ENCODE measurements at places on chromosomes 6 and 20. TPM values are rescaled to one million over a fixed set of nuclear protein-coding genes. Genes with fewer than 3 reads are reported as not detected.

GRCh38 chr20:62391165-62392076 is 4.5 kb downstream of the RPS21 start:
- DNase-seq: no peak

- DNase-seq: no peak
Measured at GRCh38 chr20:44024820-44025580, 110.3 kb downstream of the TOX2 start.

DNA sequence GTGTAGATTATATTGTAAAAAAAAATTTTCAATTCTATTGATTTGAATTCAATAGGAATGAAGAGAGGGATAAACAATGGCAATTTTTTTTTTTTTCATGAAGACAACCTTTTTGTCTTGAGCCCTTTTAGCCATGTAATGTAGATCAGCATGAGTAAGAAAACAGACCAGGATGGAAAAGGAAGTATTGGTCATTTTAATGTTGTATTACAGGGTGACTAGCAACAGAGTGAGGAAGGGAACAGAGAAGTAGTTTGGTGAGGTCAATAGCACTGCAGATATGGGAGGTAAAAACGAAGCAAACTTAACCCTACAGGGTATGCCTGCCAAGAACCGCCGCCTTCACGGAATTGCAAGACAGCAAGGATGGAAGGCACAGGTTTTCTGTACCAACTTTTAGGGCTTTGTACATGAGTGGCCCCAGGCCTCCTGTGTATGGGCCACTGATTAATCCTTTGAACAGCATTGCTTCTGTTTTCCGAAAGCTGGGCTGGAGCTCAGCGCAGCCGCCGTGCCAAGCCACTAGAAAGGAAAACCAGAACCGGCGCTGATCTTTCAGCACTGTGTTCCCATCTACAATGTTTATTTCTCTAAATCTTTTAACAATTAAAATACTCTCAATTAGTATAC is 383.7 kb downstream of the CENPW start:
- DNase-seq: no peak

- no peak for DNase-seq
Measured at GRCh38 chr20:15288106-15288505, 950.7 kb upstream of the FLRT3 start.

GRCh38 chr20:34562641-34563040 is 4.1 kb downstream of the MAP1LC3A start:
- no peak for DNase-seq

DNA sequence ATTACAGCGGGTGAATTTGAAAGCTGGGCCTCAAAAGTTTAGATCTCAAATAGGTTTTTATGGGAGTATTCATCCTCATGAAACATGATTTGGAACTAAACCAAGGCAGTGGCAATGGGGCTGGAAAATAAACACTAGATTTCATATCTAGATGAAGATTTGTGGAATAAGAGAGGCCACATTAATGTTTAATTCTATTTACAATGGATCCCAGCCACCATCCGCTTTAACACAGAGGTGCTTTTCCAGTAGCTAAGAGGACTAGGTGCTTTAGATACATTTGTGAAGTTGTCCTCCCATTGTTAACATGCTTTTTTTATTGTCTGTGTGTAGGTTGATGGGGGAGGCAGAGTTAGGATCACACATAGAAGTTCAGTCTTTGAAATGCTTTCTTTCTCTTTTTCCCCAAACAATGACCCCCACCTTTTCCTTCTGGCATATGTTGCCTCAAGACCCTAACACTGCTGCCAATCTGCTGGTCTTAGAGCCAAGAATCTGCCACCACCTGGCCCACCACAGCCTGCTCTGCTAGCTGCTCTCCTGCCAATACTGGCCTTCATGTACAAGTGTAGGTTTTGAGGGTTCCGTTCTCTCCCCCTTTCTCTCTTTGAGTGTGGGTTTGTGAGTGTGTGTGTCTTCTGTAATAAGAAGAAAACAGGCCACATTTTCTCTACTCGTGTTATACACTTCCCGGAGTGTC is 27.8 kb upstream of the GFRAL start:
- DNase-seq: no peak

- DNase-seq: peak; percentile 50
Measured at GRCh38 chr20:35257175-35257909, 20.6 kb downstream of the MMP24OS start.

DNA sequence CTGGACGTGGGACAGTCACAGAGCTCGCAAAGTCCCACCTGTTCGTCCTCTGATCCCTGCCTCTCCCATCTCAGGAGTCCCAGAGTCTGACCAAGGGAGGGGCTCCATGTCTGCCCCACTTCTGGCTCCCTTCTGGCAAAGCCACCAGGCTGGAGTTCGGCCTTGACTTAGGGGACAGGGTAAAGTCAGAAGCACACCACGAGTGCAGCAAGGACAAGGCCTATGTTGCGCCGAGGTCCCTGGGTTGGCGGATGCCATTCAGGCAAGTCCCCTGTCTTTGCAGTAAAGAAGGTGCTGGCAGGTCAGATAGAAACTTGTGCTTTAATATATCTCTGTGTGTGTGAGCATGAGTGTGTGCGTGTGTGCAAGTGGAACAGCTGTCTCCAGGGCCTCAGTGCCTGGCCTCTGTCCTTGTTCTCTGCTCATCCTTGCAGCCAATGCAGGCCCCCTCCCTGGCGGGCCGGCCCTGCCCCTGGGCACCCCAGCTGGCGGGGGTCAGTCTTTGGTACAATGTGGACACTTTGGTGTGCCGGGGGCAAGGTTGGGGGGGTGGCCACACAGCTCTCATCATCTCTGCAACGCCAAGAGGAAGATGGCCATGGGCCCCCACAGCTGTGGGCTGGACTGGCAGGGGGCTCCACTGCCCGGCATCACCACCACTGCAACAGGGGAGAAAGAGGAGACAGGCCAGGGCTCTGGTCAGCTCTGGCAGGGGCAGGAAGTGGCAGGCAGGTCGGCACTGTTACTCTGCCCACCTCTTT is 60.7 kb downstream of the MDGA1 start:
- DNase-seq: no peak

DNA sequence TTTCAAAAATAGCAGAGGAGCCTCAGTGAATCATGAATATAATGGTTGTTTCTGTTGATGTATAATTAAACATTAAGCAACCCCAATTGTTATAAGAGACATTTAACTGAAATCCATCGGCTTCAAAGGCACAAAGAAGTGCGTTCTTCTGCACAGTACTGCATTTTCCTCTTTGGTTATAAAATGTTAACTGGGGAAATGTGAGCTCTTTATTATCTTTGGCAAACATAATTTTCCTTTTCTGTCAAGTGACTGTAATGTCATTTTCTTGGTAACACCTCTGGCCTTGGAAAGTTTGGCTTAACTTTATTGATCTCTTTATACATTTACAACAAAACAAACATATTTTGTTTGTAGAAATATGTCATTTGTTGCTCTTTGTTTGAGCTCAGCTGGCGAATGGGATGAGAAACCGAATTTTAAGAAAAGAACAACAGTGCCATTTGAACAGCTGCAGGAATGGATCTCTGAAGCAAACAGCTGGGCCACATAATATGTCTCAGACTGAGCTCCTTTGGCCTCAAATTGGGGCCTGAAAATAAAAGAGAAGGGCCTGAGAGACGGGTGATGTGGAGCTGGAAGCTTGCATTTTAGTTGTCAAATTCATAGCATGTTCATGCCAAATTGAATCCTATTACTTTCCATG is 427.0 kb upstream of the SPTLC3 start:
- no peak for DNase-seq

DNA sequence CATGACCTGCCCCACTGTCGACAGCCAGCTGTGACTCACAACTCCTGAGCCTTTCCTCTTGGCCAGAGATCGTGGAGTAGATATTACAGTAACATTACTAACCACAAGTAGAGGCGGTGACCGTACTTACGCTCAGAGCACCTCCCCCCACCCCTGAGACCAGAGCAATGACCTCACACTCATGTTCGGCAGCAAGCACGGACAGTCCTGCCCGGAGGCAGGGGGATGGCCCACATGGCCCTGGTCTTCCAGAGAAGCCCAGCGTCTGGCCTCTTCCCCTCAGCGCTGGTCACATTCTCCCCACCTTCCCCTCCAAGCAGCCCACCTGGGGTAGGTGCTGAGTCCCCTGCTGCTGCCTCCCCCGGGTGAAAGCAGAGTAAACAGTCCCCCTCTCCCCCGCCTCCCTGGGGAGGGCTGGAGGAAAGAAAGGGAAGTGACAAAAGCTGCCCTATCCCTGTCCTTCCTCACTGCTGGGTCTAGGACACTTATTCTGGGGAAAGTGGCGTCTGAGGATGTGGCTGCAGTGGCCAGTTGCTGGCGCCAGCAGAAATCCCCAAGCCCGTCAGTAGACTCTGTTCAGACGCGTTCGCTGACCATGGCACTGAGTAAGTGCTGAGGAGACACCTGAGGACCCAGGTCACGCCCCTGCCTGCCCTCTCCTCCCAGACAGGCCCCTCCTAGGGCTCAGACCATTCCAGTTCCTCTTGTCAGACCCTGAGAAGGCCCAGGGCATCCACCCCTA is 68.5 kb downstream of the MRPL14 start:
- DNase-seq: peak; percentile 98

DNA sequence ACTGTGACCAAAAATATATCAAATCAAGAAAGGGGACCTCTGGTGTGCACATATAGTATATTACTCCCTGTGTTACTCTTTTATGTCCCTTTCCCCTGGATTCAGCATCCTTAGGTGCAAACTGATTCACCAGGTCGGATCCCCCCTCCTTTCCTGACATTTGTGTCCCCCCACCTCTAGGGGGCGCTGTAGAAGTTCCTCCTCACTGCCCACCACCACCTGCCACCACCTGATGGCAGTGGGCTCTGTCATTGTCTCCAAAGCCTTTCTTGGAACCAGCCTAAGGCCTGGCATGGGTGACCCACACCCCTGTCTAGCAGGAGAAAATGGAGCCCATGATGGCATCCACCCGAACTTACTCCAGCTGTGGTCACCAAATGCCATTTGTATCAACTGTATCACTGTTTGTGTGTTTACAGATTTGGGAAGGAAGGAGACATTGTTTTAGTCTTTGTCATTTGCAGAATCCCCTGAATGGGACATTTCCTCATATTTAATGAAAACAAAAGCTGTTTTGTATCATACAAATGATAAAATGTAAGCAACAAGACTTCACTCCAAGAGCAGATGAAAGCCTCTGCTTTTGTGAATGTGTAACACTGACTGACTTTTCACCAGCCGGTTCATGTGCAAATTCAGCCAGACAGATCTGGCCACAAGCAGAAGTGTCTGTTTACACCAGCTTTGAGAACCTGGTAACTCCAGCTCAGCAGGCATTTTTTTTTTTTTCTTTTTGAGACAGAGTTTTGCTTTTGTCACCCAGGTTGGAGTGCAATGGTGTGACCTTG is 66.2 kb downstream of the ARMC2 start:
- DNase-seq: no peak

DNA sequence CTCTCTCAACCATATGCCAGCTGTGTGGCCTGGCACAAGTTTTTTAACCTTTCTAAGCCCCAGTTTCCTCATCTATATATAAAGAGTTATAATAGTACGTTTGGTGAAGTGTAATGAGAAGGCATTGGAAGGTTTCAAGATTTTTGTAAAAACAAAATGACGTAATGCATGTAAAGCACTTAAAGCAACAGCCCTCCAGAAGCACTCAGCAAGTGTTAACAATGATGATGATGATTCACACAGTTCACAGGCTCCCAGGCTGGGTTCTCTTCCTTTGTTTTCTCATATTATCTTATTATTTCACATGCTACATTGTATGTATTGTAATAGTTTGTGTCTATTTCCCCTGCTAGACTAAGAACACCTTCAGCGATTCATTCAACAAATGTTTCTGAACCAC is 6.2 kb downstream of the CEP250 start:
- DNase-seq: no peak

DNA sequence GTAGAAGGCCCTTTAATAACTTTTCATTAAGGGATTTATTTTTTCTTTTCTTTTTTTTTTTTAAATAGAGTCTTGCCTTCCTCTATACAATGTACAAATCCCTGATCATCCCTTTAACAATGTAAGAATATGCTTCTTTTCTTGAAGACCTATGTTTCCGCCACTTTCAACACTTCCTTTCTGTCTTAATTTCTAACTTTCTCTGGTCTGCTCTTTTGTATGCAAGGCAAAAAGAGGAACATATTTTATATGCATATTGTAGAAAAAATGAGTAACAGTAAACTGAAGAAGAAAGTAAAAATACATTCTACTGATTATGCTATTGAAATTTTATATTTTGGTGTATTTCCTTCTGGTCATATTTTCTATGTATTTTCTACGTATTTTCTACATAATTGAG is 484.7 kb downstream of the TFAP2B start:
- no peak for DNase-seq

- DNase-seq: no peak
Measured at GRCh38 chr20:63394069-63394919, 33.1 kb upstream of the CHRNA4 start.

GRCh38 chr6:25341923-25342619 is 62.9 kb downstream of the CARMIL1 start:
- no peak for DNase-seq

DNA sequence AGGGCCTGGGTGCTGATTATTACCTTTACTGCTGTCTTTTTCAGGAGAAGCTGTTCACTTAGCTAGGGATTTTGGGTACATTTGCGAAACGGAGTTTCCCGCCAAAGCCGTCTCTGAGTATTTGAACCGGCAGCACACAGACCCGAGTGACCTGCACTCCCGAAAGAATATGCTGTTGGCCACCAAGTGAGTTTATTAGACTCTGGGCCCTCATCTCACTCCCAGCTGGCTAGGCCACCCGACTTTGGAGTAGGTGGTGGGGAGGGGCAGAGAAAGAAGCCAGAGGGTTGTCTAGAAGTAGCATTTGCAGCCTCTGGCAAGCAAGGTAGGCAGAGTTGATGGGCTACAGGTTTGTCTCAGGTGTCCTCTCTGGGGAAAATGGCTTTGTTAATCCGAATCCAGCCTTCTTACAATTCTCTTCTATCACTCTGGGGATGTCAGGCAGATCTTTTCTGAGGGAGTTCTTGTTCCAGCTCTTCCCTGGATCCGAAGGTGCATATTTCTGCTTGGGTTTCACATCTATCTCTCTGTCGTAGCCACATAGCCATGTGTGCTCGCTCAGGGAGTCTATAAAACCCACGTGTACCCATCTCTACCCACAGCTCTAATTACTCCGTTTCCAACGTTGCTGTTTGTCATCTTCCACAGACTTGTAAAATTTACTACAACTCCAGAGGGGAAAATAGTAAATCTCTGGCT is 21.6 kb downstream of the TFAP2B start:
- no peak for DNase-seq

- DNase-seq: no peak
Measured at GRCh38 chr20:39311851-39312506, 349.8 kb downstream of the DHX35 start.

DNA sequence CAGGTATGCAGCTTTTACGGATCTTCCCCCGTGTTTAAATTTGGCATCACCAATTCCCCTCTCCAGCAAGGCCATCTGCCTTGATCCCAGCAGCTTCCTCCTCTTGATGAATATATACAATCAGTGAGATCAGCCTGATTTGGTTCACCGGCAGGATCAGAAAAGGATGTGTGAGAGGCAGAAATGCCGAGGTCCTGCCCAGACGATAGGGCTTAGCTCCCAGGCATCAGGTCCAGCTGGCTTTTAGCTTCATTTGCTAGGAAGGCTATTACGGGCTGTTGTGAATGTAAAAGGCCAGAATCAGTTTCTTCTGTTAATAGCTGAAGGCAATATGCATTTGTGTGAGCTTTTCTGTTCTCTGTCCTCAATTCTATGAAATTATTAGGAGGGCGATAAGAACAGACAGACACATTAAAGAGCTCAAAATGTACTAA is 372.8 kb downstream of the BTBD9 start:
- no peak for DNase-seq

- no peak for DNase-seq
Measured at GRCh38 chr6:150091476-150091875, 22.6 kb upstream of the ULBP3 start.

Gene ZHX3
- 5.9 TPM for total RNA-seq

Gene POFUT1
- 65.7 TPM for total RNA-seq

Gene MACROD2
- 0.26 TPM for total RNA-seq

Gene OLIG3
- total RNA-seq: not detected
